ENCODE measurements at places on chromosomes 6 and 20.

- no peak for DNase-seq
Observed at GRCh38 chr6:114735025-114735735, 392.4 kb upstream of the HS3ST5 start.

GRCh38 chr20:20888266-20888656, 175.8 kb upstream of the RALGAPA2 start:
- no peak for DNase-seq

DNA sequence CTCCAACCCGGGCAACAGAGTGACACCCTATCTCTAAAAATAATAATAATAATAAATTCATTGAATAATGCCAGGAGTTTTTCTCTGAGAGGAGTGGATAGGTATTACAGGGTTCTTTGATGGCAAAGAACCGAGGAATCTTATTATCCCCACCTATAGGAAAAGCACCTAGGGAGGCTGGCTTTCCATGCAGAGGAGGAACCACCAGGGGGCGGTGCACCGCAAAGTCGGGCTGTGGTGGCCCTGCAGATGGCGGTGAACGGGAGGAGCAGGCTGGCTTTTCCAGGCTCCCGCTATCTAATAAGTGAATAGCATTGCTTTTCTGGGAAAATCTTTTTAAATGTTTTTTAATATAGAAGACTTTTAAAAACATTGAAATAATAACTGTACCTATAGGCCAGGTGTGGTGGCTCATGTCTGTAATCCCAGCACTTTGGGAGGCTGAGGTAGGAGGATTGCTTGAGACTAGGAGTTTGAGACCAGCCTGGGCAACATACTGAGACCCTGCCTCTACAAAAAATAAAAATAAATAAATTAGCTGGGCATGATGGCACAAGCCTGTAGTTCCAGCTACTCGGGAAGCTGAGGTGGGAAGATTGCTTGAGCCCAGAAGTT, 864.2 kb downstream of the KIF16B start:
- no peak for DNase-seq

- no peak for DNase-seq
Observed at GRCh38 chr6:19362396-19362795, 474.8 kb upstream of the ID4 start.

DNA sequence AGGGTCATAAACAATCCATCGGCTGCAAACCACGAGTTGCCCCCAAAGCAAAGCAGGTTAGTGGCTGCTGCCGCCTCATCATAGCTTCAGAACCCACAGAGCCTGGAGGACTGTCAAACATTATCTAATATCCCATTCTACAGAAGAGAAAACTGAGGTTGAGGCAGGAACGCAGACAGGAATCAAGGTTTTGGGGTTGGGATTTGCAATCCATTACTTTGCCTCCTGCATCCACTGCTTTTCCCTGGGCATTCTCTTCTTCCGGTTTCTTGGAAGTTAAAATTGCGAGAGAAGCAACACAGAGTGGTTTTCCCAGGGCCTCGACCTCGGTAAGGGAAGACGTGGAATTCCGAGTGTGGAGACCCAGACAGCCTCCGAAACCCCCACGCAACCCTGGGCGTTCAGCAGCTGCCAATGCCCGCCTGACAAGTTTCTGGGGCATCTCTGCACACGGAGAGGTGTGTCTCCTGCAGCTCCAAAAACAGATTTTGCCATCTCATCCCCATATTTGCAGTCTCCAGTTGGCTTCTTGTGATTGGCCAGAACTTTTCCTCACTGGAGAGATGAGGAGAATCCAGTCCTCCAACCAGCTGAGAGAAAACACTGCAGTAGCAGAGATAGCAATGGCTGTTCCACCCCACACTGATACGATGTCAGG, 45.5 kb upstream of the SNAP25 start:
- DNase-seq, result no peak

GRCh38 chr6:168219804-168220203, 99.8 kb downstream of the DACT2 start:
- no peak for DNase-seq

GRCh38 chr20:62205618-62206387, 14.3 kb downstream of the HRH3 start:
- DNase-seq, result no peak

DNA sequence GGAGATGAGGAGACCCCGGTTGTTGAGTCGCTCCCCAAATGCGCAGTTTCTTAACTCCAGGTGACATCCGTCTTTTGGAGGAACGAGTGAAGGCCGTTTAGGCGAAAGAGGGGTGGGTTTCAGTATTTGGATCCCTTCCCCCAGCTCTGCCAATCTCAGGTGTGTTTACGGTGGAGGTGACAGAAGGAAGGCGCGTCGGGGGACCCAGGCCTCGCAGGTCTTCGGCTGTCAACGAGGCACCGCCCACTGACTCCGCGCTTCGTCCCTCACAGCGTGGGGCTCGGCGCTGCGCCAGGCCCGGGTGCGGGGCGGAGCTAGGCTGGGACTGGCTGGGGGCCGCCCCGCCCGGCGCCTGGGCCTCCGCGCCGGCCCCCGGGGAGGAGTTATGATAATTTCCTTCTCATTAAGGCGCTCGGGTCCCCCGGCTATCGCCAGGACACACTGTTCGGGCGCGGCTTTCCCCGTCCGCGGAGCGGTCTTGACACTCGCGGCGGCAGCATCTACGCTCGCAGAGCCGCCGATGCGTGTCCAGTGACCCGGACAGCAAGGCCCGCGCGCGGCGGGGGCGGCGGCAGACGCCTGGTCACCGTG, at the start of gene TFAP2C:
TSS of gene TFAP2C (plus strand) at position 434 of the 591 bp plus-strand sequence. CDS start 239 bp downstream, outside the sequence.
- DNase-seq, result no peak

DNA sequence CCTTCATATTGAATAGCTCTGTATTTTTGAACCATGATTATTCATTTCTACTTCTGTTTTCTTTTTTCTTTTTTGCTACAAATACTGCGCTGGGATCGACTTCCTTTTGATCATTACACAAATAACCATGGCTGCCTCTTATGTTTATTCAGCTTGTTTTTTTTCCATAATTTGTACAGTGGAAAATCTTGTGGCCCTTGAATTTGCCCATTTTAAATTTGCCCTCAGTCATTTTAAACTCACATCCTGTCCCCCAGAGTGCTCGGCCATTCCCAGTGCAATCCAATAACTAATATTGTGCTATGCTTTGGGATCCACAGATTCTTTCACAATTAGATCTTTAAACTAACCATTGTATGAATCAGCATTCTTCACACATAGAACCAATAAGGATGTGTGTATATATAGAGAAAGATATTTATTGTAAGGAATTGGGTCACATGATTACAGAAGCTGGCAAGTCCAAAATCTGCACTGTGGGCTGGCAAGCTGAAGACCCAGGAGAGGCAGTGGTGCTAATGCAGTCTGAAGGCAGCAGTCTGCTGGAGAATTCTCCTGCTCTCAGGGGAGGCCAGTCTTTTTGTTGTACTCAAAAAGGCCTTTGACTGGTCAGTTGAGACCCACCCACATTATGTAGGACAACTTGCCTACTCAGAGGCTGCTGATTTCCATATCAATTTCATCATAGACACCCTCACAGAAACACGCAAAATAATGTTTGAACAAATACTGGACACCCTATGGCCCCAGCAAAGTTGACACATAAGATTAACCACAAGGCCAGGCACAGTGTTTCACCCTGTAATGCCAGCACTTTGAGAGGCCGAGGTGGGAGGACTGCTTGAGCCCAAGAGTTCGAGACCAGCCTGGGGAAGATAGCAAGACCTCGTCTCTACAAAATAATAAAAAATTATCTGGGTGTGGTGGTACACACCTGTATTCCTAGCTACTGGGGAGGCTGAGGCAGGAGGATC, 147.1 kb downstream of the MTHFD1L start:
- no peak for DNase-seq

- no peak for DNase-seq
Observed at GRCh38 chr20:36528875-36529417, 12.4 kb upstream of the MYL9 start.
